ENCODE measurements at places on chromosomes 11 and 22.
A peak's percentile ranks its signal among the peaks of the same experiment; 100 is the strongest.

- DNase-seq = no peak
Measured at GRCh38 chr22:23267226-23268043, 87.1 kb downstream of the BCR start.

- DNase-seq = no peak
Measured at GRCh38 chr11:45062974-45063635, 83.3 kb upstream of the PRDM11 start.

GRCh38 chr11:18347471-18348125 is 25.2 kb downstream of the GTF2H1 start:
- DNase-seq = no peak

- DNase-seq = no peak
Measured at GRCh38 chr11:100791860-100792259, 104.8 kb downstream of the ARHGAP42 start.

DNA sequence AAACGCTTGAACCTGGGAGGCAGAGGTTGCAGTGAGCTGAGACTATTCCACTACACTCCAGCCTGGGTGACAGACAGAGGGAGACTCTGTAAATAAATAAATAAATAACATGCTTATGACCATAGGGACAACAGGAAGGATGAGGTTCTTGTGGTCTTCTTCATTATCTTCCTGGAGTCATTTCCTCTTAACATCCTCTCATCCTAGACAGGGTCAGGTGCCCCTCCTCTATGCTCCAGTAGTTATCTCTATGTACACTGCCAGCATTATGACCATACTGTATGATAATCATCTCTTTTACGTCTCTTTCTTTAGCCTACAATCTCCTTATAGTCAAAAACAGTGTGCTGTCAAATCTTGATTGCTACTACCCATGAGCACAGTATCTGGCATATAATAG is 17.7 kb downstream of the RAB30 start:
- DNase-seq = no peak

GRCh38 chr11:104704146-104704830 is 194.0 kb downstream of the CASP12 start:
- DNase-seq = no peak

- DNase-seq = no peak
Measured at GRCh38 chr22:44876921-44877320, 124.5 kb downstream of the ARHGAP8 start.

DNA sequence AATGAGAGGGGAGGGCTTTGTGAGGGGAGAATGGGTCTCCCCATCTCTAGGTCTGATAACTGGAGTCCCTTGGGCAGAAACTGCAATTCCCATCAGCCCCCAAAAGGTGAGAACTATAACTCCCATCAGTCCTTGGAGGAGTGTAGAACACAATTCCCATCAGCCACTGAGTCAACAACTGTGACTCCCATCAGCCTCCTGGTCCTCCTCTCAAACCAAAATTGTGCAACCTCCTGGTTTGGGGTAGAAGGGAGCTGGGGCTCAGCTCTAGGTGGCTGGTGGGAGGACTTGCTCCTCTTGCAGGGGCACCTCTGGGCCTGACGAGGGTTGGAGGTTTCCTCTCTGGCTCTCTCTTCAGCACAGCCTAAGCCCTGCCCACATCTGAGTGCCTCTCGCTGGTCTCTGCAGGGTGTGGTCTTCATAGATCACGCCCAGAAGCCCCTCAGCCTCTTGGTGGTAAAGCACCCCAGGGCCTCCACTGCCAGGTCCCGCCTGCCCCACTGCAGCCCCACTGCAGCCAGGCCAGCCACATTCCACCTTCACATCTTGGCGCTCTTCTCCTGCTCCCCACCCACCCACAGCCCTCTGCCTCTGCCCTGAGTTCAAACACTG is 18.5 kb downstream of the SLC22A12 start:
- DNase-seq = no peak

DNA sequence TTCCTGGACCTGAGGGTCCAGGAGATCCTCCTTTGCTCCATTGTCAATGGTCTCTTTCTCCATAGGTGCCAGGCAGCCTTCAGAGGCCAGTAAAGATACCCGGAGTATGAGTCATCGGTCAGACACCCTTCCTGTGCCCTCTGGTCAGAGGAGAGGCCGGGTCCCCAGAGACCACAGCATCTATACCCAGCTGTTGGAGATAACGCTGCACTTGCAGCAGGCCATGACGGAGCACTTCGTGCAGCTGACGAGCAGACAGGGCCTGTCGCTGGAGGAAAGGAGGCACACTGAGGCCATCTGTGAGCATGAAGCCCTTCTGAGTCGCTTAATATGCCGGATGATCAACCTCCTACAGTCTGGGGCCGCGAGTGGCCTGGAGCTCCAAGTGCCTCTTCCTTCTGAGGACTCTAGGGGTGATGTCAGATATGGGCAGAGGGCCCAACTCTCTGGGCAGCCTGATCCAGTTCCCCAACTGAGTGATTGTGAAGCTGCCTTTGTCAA is at the start of gene ACCSL:
TSS of gene ACCSL (plus strand) at position 51 of the 501 bp plus-strand sequence. CDS start at position 107, 56 bp downstream.
- DNase-seq = no peak

DNA sequence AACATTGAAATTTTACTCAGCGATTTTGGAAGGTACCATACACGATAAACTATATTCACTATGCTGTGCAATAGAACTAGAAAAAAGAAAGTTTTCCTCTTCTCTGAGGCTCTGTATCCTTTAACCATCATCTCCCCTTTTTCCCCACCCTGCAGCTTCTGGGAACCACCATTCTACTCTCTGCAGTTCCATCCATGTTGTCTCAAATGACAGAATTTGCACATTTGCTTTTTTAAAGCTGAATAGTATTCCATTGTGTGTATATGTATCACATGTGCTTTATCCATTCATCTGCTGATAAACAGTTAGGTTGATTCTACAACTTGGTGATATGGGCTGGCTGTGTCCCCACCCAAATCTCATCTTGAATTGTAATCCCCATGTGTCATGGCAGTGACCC is 21.2 kb downstream of the TMEM123 start:
- DNase-seq = no peak

DNA sequence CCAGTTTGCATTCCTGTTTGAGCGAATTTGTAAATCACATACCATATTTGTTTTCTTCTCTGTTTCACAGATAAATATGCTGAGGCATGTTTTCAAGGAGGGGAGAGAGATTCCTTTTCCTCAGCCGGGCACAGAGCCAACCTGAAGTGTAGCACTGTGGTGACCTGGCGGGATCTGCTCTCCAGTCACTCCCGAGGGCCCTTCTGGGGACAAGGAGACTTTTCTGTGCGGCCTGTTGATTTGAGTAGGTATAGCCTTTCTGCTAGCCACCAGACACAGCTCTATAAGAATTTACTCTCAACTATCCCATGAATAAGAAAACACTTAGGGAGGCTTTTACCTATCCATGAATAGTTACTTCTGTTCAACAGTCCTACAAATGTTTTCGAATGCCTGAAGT is 63.5 kb upstream of the FDX1 start:
- DNase-seq = no peak

GRCh38 chr11:133903056-133903455 is 53.7 kb downstream of the IGSF9B start:
- DNase-seq = no peak

DNA sequence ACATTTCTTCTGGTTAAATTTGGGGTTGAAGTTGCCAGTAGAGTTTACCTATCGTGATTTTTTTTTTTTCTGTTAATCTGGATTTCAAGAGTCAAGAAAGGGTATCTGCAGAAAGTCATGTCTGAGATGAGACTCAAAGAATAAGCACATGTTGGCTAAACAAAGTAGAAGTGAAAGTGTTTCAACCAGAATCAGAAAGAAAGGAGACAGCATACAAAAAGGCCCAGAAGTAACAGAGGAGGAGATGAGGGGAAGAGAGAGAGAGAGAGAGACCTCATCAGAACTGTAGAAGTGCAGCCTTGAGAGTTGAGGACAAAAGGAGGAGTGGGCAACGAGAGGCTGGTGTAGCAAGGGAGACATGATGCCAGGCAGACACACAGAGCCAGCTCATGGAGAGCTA is 54.9 kb downstream of the SVIP start:
- DNase-seq = no peak

DNA sequence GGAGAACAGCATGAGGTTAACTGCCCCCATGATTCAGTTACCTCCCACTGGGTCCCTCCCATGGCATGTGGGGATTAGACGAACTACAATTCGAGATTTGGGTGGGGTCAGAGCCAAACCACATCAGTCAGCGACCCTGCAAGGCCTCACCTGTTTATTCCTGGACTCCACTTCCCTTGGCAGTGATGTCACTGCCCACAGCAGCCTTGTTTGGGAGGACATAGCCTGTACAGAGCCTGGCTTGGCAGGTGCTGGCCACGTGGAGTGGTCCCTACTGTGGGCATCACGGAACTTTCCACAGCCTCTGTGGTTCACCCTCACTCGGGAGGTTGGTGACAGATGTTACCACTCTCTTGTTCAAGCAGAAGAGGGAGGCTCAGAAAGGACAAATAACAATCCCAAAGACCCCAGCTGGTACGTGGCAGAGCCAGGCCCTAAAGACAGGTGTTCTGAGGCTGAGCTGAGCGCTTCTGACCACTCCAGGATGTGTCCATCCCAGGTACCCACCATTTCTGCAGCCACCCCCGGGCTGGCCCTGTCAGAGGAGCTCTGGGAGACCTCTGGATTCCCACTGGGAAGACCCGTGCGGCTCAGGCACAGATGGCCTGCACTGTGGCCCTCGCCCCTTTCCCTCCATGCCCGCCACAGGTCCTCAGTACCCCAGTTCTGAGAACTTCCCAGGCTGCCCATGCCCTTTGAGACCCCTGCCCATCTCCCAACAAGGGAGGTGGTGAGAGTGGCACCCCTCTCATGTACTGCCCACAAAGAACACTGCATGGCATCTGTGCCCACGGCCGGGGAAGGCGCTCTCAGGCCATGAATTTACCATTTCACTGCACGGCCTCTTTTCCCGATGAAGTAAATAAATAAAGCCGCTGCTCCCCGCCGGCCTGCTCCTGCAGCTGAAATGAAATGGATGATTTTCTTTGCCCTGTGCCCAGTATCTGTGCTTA is 605.8 kb downstream of the TBC1D22A start:
- DNase-seq = no peak

DNA sequence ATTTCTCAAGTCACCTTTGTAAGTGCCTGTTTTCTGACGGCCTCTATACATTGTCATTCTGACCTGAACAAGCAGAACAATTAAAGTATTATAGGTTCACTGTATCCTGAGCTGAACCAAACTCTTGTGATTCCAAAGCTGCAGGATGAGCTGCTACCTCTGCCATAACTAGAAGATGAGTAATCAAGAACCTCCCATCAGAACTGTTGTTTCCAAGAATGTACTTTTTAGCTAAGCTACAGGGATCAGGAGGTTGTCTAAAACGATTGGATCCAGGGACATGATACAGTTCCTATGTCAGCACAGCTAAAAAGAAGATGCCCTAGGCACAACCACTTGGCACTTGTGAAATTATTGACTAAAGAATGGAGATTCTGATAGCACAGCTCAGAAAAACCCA is 288.4 kb upstream of the CCDC90B start:
- DNase-seq = no peak

- no peak for DNase-seq
Measured at GRCh38 chr11:121723246-121723741, 270.5 kb upstream of the SORL1-AS1 start.

GRCh38 chr22:20430101-20430719 is 7.4 kb downstream of the SCARF2 start:
- DNase-seq = no peak

DNA sequence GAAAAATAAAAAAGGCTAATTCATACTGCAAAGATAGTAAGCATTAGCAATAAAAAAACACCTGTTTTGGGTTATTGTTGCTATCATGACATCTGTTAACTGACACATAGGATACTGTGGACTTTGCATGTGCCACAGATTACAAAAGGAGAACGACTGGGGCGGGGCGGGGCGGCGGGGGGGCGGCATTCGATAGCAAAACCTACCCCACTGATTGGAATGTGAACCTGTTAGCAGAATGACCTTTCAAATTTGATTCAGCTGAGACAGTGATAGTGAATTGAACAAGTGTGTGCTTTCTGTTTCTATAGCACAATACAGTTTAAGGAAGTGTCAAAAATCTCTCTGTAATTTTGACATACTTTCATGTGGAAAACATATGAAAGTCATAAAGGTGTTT is 14.9 kb downstream of the MMP20 start:
- no peak for DNase-seq

DNA sequence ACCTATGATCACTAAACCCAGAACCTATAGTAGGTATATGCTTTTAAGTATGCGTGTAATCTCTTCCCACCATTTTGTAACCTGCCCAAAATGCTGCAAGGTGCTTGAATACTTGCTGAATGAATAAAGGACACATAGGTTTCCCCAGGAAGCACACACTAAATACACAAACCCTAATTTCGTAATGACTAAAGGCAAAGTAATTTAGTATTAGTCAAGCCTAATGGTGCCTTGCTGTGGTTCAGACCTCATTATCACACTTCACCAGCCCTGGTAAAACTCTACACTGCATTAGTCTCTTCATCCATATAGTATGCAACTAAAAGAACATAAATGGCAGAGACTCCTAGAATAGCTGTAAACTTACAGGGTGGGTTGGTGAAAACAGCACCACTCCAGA is 289.0 kb upstream of the PITPNB start:
- DNase-seq = no peak

- DNase-seq = no peak
Measured at GRCh38 chr11:124801014-124801413, 808 bp upstream of the MSANTD2 start.

GRCh38 chr11:3989921-3990290 is 104.7 kb upstream of the RRM1 start:
- DNase-seq = no peak

- no peak for DNase-seq
Measured at GRCh38 chr11:27354359-27354965, 8.6 kb downstream of the CCDC34 start.

GRCh38 chr11:27013781-27014361 is 20.0 kb downstream of the FIBIN start:
- DNase-seq = no peak

- DNase-seq = no peak
Measured at GRCh38 chr11:78100261-78100660, 20.6 kb upstream of the NDUFC2 start.

DNA sequence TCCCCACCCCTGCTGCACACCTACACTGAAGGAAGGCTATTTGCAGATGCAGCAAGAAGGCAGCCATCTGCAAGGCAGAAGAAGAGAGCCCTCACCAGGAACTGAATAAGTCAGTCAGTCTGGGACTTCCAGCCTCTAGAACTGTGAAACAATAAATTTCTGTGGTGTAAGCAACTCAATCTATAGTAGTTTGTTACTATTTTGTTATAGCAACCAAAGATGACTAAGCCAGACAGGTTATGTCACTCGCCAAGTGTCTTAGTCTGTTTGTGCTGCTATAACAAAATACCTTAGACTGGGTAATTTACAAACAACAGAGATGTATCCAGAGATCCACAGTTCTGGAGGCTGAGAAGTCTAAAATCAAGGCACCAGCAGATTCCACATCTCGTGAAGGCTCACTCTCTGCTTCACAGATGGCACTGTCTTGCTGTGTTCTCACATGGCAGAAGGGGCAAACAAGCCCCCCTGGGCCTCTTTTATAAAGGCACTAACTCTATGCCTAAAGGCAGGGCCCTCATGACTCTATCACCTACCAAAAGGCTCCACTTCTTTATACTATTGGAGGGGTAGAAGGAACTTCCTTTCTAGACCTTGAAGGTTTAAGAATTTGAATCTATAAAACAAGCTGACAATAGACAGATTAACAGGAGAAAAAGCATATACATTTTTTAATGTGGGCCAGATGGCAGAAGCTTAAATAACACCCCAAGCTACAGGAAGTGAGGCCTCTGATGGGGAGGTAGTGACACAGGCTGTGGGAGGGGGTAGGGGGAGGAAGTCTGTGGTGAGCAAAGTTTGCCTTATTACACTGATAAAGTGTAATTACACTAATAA is 12.3 kb downstream of the APOL6 start:
- DNase-seq = peak; percentile 44

Data from stimulated activated CD8-positive, alpha-beta memory T cell treated with anti-CD3 and anti-CD28 coated beads, Interleukin-12 subunit alpha, Interleukin-12 subunit beta, amount 100 ng/mL, for 1 hour (primary cell).